ENCODE measurements at places on chromosomes 1 and 21. TPM values are rescaled to one million over a fixed set of nuclear protein-coding genes. Genes with fewer than 3 reads are reported as not detected.

Gene ALX3
- total RNA-seq, result not detected

Gene ARHGAP29
- total RNA-seq, result 44.0 TPM

Gene CYP4A11
- not detected for total RNA-seq

Gene DMBX1
- not detected for total RNA-seq

Gene VSIG8
- not detected for total RNA-seq

Gene ILDR2
- total RNA-seq, result 1.3 TPM

- DNase-seq, result no peak
- H3K4me3 ChIP-seq, result peak overlapping the region; percentile 12
- no peaks in the 10 kb centered on the region for H3K27me3 ChIP-seq
- peaks cover 30% of the 10 kb centered on the region for H3K4me1 ChIP-seq
- peak overlapping the region; percentile 69 for H3K27ac ChIP-seq
Observed at GRCh38 chr1:155932081-155932480, 2.1 kb downstream of the KHDC4 start.

DNA sequence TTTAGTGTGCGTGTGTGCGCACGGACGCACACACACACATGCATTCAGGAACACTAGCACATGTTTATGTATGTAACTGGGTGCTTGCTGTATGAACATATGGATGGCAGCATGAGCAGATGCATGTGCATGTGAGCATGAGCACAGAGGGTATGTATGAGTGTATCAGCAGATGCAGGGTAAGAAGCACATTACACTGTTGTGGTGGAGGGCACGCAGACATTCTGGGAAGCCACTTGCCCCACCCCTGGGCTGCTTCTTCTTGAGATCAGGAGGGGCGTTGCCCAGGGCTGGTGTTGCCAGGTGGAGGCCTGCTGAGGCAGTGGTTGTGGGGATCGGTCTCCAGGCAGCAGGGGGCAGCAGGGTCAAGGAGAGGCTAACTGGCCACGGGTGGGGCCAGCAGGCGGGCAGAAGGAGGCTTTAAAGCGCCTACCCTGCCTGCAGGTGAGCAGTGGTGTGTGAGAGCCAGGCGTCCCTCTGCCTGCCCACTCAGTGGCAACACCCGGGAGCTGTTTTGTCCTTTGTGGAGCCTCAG, 3.9 kb upstream of the P3R3URF start:
- H3K4me1 ChIP-seq, result peaks cover 36% of the 10 kb centered on the region
- H3K27ac ChIP-seq, result no peak overlapping the region
- no peak for DNase-seq
- no peaks in the 10 kb centered on the region for H3K27me3 ChIP-seq

- H3K36me3 ChIP-seq, result no peaks in the 10 kb centered on the region
- H3K27me3 ChIP-seq, result no peaks in the 10 kb centered on the region
- no peak overlapping the region for H3K27ac ChIP-seq
- no peak overlapping the region for H3K4me3 ChIP-seq
Observed at GRCh38 chr1:175073633-175074032, 6.0 kb downstream of the TNN start.

DNA sequence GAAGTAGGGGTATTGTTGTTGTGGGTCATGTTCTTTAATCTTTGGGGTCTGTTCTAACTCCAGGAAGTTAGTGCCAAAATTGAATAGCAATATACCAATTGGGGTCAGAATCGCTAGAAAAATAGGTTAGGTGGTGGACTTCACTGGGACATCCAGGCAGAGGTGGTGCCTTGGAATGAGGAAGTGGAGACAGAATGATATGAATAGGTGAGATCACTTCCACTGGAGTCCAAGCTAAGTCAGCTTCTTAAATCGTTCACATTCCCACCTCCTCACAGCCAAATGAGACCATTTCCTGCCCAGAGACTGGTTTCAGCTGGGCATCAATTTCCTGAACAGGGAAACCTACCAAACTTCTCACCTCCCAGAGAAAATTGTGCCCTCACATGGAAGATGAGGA, 137.8 kb upstream of the RAB4A start:
- no peaks in the 10 kb centered on the region for H3K4me1 ChIP-seq
- DNase-seq, result no peak
- H3K27me3 ChIP-seq, result peaks cover 45% of the 10 kb centered on the region
- H3K27ac ChIP-seq, result no peak overlapping the region

- no peak overlapping the region for H3K4me3 ChIP-seq
- DNase-seq, result no peak
- H3K4me1 ChIP-seq, result peaks cover 25% of the 10 kb centered on the region
- no peaks in the 10 kb centered on the region for H3K27me3 ChIP-seq
Observed at GRCh38 chr1:43994794-43995790, 3.7 kb downstream of the CCDC24 start.

GRCh38 chr1:187838335-187839293, 1009.9 kb downstream of the PLA2G4A start:
- no peaks in the 10 kb centered on the region for H3K4me1 ChIP-seq
- H3K27me3 ChIP-seq, result no peaks in the 10 kb centered on the region
- H3K27ac ChIP-seq, result no peak overlapping the region
- no peak overlapping the region for H3K4me3 ChIP-seq

DNA sequence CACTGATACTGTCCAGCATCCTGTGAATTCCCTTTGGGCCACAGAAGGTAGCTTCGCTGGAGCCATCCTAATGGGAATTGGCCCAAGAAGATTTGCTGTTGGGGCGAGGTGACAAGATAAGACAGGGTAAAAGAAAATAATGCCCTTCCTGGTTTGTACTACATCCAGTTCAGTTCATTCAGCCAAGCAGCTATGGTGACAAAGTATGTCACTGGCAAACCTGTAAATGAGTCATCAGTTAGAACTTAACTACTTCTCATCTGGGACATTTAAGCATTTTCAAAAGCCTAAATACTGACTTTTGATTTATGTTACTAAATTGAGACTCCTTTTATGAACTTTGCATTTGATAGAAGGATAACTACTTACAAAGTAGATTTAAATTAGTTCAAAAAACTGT, 54.2 kb downstream of the WDR64 start:
- no peaks in the 10 kb centered on the region for H3K27me3 ChIP-seq
- no peak for DNase-seq
- no peak overlapping the region for H3K27ac ChIP-seq
- H3K4me1 ChIP-seq, result peaks cover 14% of the 10 kb centered on the region
- H3K36me3 ChIP-seq, result no peaks in the 10 kb centered on the region

DNA sequence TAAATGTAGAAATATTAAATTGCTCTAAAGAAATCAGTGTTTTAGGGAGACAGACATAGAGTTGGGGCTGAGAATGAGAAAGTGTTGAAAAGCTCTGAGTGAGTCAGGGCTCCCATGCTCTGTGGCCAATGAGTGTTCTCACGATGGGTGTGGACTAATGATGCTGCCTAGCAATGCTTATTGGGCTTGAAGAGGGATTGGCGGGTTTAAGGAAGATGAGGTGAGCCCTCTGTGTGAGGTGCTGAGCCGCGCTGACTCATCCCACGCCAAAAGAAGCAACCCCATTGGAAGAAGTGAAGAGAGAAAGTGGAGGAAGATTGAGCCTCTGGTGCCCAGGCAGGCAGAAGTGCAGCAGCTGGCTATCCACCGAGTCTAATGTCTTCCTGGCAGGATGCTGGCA, 65.1 kb upstream of the DPT start:
- H3K27me3 ChIP-seq, result no peaks in the 10 kb centered on the region
- H3K36me3 ChIP-seq, result no peaks in the 10 kb centered on the region
- H3K4me3 ChIP-seq, result no peak overlapping the region
- no peak overlapping the region for H3K27ac ChIP-seq
- H3K4me1 ChIP-seq, result no peaks in the 10 kb centered on the region

DNA sequence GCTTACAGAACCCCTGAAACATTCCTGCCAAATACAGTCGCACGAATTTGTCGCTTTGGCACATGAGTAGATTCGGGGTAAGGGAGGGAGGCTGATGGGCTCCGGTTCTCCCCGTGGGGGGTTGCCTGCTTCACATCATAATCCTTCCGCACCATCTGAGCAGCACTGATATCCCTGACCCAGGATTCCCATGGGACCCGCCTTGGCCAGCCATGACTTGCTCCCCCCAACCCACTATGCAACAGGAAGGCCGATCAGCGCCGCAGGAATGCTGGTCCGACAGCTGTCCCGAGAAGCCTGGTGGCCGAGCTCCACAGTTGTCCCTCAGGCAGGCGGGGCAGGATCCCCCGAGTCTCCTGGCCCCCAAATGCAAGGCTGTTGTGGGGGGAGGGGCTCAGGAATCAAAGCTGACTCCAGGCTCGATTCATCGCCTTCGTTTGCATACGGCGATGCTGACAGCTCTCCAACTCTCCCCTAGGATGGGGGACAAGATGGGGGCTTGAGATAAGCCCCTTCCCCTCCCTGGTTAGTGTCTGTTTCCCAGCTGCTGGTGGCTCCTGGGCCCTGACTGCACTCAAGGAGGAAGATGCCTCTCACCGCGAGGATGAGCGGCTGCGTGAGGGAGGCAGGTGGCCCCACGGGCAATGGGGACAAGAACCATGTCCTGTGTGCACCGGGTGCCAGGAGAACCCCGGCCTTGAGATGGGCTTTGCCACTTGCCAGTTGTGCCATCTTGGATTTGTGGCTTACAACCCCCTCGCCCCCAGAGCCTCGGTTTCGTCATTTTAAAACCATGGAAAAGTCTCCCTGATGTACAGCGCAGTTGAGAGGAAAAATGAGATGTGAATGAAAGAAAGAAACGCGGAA, 9.3 kb downstream of the DRAXIN start:
- no peaks in the 10 kb centered on the region for H3K36me3 ChIP-seq
- H3K27me3 ChIP-seq, result peaks cover 49% of the 10 kb centered on the region
- peak; percentile 89 for DNase-seq

DNA sequence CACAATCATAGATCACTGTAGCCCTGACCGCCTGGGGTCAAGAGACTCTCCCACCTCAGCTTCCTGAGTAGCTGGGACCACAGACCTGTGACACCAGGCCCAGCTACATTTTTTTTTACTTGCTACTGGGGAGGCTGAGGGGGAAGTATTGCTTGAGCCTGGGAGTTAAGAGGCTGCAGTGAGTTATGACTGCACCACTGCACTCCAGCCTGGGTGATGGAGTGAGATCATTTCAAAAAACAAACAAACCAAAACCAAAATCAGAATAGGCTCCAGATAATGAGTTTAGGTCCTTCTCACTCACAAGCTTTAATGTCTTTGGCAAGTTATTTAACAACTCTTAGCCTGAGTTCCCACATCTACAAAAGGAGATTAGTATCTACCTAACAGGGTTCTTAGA, 22.8 kb downstream of the WDR26 start:
- H3K27ac ChIP-seq, result peak overlapping the region; percentile 49
- DNase-seq, result no peak
- H3K36me3 ChIP-seq, result peaks cover 24% of the 10 kb centered on the region

- H3K27me3 ChIP-seq, result peaks cover 18% of the 10 kb centered on the region
- no peak overlapping the region for H3K4me3 ChIP-seq
- no peak for DNase-seq
- H3K4me1 ChIP-seq, result no peaks in the 10 kb centered on the region
Observed at GRCh38 chr1:241808265-241808664, 39.7 kb upstream of the EXO1 start.

GRCh38 chr1:19315378-19316198, 3.5 kb downstream of the SLC66A1 start:
- peaks cover 62% of the 10 kb centered on the region for H3K4me1 ChIP-seq
- H3K36me3 ChIP-seq, result peaks cover 13% of the 10 kb centered on the region
- DNase-seq, result peak; percentile 61
- no peaks in the 10 kb centered on the region for H3K27me3 ChIP-seq
- no peak overlapping the region for H3K4me3 ChIP-seq

DNA sequence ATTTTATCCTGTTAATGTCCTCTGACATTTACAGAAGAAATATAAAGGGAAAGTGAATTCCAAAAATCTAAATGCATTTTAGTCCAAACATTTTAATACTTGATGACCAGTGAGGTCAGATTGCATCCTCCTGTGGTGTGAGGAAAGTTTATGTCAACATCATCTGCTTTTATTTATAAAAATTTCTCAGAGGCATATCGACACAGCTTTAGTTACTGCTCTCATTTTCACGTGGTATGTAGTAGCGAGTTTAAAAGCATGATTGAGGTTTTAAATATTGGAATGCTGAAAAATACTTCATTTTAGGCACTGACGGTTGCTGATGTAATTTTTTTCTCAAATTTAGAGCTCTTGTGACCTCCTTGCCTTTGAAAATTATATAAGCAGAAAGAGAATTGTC, 234.8 kb downstream of the HMCN1 start:
- no peak overlapping the region for H3K4me3 ChIP-seq
- H3K27me3 ChIP-seq, result no peaks in the 10 kb centered on the region
- no peaks in the 10 kb centered on the region for H3K36me3 ChIP-seq

DNA sequence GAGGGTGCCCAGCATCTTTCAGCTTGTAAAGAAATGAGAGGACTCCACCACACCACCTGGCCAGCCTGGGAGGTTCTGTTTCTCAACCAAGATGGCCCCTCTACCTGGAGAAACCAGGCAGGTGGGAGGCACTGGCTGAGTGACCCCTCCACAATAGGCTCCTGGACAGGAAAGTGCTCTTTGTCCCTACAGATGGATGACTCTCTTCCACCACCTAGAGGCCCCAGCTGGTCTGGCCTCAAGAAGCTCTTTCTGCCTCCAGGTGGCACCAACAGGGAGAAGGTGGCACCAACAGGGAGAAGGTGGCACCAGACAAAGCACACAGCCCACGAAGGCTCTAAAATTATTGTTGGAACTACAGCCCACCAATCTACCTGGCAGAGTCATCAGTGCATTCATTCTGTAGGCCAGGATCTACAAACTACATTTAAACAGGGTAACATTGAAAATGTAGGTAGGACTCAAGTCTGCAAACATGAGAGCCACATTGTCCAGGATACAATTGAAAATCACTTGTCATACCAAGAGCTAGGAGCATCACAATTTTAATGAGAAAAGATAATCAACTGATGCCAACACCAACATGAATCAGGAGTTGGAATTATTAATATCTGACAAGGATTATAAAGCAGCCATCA, 14.4 kb downstream of the TMPRSS3 start:
- H3K27ac ChIP-seq, result no peak overlapping the region
- DNase-seq, result peak; percentile 42
- no peak overlapping the region for H3K4me3 ChIP-seq
- H3K36me3 ChIP-seq, result no peaks in the 10 kb centered on the region

DNA sequence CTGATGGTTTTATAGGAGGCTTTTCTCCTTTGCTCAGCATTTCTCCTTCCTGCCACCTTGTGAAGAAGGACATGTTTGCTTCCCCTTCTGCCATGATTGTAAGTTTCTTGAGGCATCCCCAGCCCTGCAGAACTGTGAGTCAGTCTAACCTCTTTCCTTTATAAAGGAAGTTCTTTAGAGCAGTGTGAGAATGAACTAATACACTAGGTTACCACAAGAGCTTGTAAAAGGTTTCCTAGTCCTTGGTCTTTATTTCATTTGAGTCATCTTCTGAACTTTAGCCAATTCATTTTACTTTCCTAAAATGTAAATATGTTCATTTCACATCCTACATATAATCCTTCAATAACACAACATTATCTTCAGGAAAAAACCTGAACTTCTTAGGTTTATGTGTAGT, 365.3 kb downstream of the HHIPL2 start:
- H3K4me3 ChIP-seq, result no peak overlapping the region
- no peaks in the 10 kb centered on the region for H3K4me1 ChIP-seq
- H3K27ac ChIP-seq, result no peak overlapping the region
- no peaks in the 10 kb centered on the region for H3K36me3 ChIP-seq

DNA sequence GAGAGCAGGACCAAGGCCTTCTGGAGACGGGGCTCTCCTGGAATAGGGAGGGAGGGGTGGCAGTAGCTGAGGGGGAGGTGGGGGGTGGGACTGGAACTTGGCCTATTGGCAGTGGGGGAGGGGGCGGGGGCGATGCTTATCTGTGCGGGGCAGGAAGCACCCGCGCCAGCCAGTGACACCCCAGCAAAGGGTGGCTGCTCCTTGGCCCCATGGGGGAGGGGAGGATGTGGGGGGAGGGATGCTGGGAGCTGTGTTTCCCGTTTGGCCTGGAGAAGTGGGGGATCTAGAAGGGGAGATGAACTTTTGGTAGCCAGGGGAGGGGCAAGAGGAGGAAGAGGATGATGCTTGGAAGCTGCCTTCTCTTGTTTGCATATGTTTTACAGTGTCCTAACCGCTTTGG, 11.0 kb downstream of the ZBTB7B start:
- peaks cover 10% of the 10 kb centered on the region for H3K4me1 ChIP-seq
- H3K36me3 ChIP-seq, result peaks cover 3% of the 10 kb centered on the region
- no peak overlapping the region for H3K27ac ChIP-seq
- no peak overlapping the region for H3K4me3 ChIP-seq
- DNase-seq, result no peak
